ENCODE measurements at places on chromosomes 7 and 10.
A peak's percentile ranks its signal among the peaks of the same experiment; 100 is the strongest.

DNA sequence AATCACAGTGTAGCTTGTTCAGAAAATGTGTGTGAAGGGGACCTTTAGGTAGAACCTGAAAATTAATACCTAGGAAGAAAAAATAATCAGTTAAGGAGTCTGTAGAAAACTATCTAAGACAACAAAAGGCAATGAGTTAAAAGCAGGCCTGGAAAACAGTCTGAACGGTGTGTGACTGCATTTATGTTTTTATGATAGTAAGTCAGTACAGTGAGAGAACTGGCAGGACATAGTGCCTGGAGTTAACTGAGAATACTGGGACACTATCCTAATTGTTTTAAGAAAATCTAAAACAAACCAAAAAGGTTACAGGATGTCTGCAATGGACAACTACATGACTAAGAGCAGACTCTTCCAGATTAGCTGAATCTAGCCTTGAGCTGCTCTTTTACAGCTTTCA lies 17.9 kb downstream of the CRPPA start:
- no peak for DNase-seq

DNA sequence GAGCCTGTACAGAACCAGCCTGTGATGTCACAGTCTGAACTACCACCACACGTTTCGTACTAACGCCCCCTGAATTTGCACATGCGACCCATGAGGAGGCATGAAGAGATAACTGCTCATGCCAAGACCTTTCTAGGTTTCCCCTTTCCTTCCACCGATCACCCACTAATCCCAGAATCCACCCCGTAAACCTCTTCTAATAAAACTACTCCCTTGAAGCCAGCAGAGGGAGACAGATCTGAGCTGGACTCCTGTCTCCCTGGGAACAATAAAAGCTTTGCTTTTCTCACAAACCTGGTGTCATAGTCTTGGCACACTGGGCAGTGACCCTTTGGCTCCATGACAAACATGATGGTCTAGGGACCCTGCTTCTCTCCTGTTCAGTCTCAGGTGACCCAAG lies 144.5 kb downstream of the FRMD4A start:
- DNase-seq, result no peak

DNA sequence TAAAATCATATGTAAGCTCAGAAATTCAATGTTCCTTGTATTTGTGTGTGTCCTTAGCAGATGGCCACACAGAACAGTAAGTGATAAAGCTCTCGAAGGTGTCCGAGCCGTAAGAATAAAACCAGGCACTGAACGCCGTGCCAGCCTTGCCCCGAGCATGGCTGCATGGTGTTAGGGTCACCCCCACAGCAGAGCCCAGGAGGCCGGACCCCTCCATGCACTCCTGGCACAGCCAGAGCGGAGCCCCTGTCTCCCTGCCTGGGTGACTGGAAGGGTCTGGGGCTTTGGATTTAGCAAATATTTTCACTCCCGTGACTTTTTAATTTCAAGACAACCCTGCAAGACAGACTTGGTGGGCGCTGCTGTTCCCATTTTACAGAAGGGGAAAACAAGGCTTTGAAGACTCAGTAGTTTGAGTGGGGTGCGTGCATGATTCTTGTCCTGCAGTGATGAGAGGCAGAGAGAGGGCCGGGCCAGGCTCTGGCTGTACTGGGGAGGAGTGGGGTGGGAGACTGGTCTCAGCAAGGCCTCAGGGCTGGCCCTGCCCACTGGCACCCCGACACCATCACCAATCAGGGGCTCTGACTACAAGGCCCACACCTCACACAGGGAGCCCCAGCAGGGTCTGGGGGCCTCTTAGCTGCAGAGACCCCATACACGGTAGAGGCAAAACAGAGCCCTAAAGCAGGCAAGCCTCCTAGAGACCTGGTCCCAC lies 39.4 kb downstream of the VIPR2 start:
- DNase-seq, result no peak

GRCh38 chr7:120966961-120967360 lies 16.4 kb downstream of the ING3 start:
- no peak for DNase-seq

DNA sequence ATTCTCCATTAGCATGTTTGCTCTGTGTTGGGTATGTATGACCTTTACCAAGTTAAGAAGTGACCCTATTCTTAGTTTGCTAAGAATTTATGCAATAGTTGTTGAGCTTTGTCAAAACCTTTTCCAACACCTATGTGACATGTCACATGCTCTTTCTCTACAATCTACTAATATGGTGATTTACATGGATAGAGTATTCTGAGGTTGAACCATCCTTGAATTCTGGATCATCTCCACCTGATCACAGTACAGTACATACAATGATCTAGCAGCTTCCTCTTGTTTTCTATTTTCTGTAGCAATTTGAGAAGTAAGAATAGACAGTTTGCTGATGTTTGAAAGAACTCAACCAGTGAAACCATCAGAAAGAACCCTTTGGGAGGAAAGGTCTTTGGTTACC lies 101.2 kb upstream of the PDGFA start:
- no peak for DNase-seq

DNA sequence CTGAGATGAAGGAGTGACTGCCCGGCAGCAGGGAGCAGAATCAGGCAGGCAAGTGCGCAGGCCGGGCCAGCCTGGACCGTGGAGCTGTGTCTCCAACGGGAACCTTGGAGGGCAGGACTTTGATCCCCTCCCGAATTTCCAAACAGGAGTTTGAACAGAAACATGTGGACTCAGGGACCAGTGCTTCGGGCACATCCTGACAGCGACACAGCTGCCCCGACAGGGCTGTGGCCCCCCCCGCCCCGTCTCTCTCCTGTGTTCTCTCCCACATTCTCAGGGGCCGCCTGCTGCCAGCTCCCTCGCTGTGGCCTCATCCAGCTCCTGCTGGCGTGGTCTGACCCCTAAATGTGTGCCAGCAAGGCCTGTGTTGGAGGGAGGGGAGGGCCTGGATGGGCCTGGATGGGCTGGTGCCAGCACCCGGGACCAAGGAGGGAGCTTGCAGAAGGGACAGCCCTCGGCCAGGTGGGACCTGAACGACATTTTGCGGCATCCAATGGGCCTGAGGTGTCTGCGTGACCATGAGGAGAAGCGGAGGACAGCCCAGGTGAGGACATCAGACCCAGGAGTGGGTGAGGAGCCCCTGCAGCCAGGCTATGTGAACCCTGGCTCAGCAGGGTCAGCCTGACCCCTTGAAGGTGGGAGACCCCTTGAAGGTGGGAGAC lies 222.9 kb downstream of the DNAJB6 start:
- DNase-seq, result no peak

GRCh38 chr10:11225935-11226334 lies 208.3 kb downstream of the CELF2 start:
- peak; percentile 18 for DNase-seq

- DNase-seq, result no peak
Measured at GRCh38 chr10:63129888-63130287, 3.2 kb upstream of the NRBF2 start.

- DNase-seq, result no peak
Measured at GRCh38 chr10:34514290-34514689, 300.8 kb downstream of the PARD3 start.

GRCh38 chr10:69278446-69278963 lies at the start of gene HK1:
HK1 (plus strand) TSS chr10:69278496.
- no peak for DNase-seq

DNA sequence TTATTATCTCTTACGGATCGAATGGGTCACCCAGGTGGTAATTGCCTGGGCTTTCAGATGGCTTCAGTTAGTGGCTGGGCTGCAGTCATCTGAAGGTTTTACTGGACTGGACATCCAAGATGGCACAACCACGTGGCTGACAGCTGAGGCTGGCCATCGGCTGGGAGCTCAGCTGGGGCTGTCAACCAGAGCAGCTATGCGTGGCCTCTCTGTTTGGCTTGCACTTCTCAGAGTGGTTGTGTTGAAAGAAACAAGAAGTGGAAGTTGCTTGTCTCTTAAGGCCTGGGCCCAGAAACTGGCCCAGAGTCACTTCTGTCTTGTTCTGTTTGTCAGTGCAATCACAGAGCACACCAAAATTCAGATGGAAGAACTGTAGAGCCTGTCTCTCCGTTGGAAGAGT lies 5.7 kb upstream of the GDI2 start:
- no peak for DNase-seq

DNA sequence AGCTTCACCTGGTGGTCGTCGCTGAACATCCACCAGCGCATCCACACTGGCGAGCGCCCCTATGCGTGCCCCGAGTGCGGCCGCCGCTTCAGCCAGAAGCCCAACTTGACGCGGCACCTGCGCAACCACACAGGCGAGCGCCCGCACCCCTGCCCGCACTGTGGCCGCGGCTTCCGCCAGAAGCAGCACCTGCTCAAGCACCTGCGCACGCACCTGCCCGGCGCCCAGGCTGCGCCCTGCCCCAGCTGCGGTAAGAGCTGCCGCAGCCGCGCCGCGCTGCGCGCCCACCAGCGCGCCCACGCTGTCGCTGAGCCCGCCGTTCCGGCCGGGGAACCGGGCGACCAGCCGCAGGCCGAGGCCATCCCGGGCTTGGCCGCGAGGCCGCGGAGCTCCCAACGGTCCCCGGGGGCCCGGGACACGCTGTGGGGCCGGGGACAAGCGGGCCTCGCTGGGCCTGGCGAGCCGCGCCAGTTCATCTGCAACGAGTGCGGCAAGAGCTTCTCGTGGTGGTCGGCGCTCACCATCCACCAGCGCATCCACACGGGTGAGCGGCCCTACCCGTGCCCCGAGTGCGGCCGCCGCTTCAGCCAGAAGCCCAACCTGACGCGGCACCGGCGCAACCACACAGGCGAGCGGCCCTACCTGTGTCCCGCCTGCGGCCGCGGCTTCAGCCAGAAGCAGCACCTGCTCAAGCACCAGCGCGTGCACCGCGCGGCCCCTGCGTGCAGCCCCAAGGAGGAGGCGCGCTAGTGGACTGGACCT lies 18.4 kb downstream of the ZNF775 start:
- DNase-seq, result no peak

GRCh38 chr10:7408291-7409044 lies 2.4 kb downstream of the SFMBT2 start:
- DNase-seq, result no peak

GRCh38 chr10:12196531-12197211 lies 683 bp downstream of the CDC123 start:
- DNase-seq, result no peak

DNA sequence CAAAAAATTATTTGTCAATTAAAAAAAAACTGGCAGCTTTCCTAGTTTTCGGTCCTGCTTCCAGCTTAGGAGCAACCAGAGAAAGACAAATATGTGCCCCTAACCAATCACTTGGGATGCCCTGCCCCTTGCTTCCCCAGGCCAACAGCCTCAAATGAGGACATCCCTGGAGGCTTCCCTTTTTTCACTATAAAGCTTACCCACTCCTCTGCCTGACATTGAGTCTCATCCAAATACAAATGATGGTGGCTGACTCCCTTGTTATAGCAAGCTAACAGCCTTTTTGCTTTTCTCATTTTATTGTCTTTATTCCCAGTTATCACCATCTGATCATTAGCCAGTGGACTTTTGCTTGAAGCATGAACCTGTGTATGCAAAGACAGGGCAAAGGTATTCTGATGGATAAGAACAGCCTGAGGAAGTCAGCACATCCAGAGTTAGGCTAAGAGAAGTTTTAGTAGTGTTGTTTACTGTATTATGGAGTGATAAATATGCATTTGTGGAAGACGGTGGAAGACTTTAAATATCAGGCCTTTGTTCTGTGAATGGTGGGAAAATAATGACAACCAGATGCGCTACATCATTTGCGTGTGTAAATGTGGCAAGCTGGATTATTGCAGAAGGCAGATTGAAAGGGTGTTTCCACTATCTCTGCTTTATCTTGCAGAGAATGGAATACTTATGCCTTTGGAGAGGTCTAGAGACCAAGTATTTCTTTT lies 1.7 kb upstream of the CCM2 start:
- no peak for DNase-seq

GRCh38 chr10:126375926-126376554 lies 12.2 kb downstream of the ADAM12 start:
- DNase-seq, result no peak

DNA sequence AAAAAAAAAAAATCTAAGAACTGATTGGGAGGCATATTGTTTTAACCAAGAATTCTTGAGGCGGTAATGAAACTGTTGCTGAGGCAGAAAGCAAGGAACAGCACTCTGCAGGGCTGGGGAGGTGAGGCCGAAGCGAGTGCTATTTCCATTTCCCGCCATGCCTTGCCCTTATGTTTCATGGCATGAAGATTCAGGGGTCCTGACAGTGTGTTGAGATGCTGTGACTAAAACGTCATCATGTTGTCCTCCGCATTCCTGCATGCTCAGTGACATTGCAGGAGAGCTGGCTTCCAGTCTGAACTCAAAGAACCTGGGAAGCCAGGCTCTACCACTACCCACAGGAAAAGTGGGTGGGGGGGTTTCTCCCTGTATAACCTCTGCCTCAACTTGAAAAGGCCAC lies 85.2 kb downstream of the EBF3 start:
- no peak for DNase-seq

DNA sequence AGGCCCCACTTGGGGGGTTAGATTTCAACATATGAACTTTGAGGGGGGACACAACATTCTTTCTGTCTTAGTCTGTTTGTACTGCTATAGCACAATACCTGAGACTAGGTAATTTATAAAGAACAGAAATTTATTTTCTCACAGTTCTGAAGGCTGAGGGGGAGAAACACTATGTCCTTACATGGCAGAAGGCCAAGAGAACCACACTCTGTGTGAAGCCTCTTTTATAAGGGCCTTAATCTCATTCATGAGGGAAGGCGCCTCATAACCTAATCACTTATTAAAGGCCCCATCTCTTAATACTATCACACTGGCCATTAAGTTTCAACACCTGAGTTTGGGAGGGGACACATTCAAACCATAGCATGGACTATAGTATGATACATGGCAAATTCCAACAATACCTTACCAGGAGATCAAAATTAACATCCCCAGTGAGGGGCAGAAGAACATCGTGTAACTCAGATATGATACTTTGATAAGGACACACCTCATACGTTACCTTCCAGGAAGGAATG lies 9.3 kb upstream of the PDLIM1 start:
- no peak for DNase-seq

GRCh38 chr7:115812794-115813193 lies 217.8 kb downstream of the TFEC start:
- DNase-seq, result no peak

DNA sequence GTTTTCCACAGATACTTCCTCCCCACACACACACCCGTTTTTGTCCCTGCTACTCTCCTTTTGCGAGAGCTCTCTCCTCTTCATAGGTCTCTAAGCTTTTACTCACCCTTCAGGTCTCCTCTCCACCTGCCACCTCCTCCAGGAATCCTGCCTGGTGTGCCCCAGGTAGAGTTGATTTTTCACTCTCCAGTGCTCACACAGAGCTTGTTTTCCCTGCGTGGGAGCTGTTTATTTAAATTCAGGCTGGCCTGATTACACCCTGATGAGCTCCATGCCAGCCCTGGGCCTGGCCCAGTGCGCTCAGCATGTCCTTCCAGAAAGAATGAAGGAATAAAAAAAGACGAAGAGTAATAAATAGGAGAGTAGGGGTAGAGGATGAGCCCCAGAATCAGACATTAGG lies 7.5 kb upstream of the CLDN4 start:
- no peak for DNase-seq

All from stimulated activated CD4-positive, alpha-beta T cell treated with anti-CD3 and anti-CD28 coated beads, Interleukin-1b, Interleukin-23, amount 100 ng/mL, for 1 hour (primary cell).